G401 (cell line): ENCODE measurements at places on chromosomes 4 and X.

- no peak for DNase-seq
These were observed 208.8 kb downstream of the UGT8 start for GRCh38 chr4:114807357-114807756.

GRCh38 chr4:16113741-16114140 lies 29.9 kb upstream of the PROM1 start:
- DNase-seq, result no peak

- DNase-seq, result no peak
These were observed 99.2 kb downstream of the SHOX start for GRCh38 chrX:729583-730409.

- no peak for DNase-seq
These were observed 97.9 kb downstream of the NR3C2 start for GRCh38 chr4:148344352-148344751.

- no peak for DNase-seq
These were observed 96.8 kb downstream of the AKAP4 start for GRCh38 chrX:50103866-50104566.

GRCh38 chrX:460823-461640 lies 74.3 kb upstream of the PPP2R3B start:
- no peak for DNase-seq

DNA sequence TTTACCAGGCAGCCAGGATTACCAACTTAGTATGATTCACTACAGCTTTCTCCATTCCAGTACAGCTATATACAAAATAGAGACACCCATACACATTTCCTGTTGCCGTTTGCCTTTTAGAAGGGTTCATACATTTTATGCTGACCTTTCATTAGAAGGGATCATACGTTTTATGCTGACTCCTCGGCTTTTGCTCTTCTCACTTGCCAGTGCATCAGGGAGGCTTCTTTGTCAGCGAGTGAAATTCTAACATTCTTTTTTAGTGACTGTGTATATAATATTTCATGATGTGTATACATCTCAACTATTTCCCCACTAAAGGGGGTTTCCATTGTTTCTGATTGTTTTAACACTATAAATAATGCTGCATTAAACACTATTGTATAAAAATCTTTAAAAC lies 552.6 kb downstream of the TRIML1 start:
- no peak for DNase-seq

DNA sequence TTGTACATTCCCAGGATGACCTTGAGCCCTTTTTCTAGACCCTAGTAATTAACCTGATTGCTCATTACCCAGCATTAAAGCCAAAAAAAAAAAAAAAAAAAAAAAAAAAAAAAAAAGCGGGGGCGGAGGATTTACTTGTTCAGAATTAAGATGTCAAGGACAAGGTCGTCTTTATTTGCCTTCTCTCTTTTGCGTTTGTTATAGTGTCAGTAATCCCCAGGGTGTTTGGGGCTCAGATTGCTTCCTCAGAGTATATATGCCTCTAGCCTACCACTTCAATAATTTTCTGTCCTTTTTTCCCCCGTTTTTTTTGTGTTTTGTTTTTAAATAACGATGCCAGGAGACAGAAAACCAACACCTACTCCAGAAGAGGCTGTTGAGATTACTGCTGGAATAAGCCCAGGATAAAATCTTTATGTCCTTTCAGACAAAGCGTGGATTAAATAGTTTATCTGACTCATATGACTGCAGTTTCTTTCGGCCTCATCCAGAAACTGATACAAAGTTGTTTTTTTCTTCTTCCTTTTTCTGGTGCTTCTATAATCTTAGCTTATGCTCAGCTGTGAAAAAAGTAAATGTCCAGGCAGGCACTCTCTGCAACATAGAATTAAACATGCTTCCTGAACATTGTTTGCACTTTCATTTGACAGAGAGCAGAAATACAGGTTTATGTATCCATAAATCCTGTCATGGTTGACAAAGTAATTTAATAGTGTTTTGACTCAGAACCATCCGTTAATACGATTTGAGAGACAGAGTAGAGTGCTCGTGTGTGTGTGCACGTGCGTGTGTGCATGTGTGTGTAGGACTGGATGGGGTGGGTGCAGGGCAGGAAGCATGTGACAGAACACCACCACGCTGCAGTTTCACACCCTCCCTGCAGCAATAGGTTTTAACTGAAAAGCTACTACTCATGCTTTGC lies 138.6 kb downstream of the AFF1 start:
- no peak for DNase-seq

DNA sequence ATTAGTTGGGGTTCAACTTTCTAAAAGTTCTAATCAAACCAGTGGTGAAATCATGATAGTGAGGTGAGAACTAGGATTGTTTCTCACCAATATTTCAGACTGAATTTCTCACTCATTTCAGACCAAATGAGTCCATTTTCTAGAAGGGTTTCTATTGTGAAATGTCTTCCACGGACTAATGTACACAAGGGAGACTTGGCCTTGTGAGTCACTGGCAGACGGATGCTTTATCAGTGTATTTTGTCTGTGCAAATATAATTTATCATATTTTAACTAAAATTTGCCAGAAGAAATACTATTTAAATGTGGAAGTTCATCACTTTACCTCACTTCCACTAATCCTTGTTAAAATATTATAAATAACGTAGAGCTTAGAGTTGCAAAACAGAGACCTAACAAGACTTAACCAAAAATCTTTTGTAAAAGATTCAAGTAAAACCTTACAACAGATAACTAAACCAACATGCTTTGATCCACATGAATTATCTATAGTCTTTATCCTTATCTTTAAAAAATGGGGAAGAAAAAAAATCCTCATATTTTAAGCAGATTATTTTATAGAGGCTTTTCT lies 506.0 kb upstream of the FAM241A start:
- no peak for DNase-seq

DNA sequence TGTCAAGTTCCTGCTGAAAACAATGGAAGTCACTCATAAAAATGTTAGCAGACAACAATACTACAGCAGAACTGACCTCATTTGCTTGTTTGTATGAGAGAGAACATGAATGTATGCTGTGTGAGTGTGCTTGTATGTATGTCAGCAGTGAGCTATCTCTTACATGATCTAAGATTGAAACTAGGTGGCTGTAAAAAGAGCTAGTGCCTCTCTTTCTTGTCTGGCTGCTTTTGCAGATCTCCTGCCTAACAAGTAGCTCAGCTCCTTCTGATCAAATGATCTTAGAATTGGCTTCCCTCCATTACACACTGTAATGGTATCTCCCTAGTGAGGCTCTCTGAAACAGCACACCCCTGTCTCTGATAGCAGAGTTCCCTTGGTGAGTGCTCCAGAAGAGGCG lies 20.7 kb downstream of the PAK3 start:
- no peak for DNase-seq

- no peak for DNase-seq
These were observed 33.0 kb upstream of the RAPGEF2 start for GRCh38 chr4:159069922-159070321.

DNA sequence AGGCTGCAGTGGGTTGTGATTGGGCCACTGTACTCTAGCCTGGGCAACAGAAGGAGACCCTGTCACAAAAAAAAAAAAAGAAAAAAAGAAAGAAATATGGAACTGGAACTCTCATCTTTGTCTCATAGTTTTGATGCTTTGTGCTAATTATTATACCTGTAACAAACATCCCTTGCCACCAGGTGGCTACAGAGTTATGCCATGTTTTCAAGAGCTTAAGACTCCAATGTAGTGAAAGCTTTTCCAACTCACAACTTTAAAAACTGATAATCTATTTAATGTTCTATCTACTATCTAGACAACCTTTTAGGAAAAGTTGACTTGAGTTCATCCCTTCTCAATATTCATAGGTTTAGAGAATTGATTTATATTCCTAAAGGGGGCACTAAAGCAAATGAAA lies 42.4 kb downstream of the HTR2C start:
- DNase-seq, result no peak

- no peak for DNase-seq
These were observed 60.6 kb downstream of the POLR2B start for GRCh38 chr4:57039345-57039744.

GRCh38 chr4:112677519-112678091 lies 40.7 kb downstream of the LARP7 start:
- no peak for DNase-seq

- DNase-seq, result no peak
These were observed 41.0 kb upstream of the DMD start for GRCh38 chrX:33252306-33252825.

GRCh38 chr4:159698336-159698735 lies 595.5 kb downstream of the RAPGEF2 start:
- no peak for DNase-seq

- no peak for DNase-seq
These were observed 33.9 kb downstream of the GPRIN3 start for GRCh38 chr4:89273741-89274141.

GRCh38 chr4:132860976-132861375 lies 288.1 kb upstream of the PCDH10 start:
- DNase-seq, result no peak

DNA sequence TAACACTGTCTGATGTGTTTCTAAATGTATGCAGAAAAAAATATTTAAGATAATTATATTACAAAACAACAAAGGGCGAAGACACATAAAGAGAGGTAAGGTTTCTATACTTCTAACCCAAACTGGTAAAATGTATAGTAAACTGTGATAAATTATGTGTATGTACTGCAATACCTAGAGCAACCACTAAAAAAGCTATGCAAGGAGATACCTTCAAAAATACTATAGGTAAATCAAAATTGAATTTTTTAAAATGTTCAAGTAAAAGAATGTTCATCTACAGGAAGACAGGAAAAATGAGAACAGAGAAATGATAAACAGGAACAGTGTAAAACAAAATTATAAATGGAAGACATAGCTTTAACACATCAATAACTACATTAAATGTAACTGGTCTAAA lies 27.3 kb upstream of the RAI2 start:
- DNase-seq, result no peak

- no peak for DNase-seq
These were observed 347.4 kb downstream of the FAM47B start for GRCh38 chrX:35289952-35290351.

DNA sequence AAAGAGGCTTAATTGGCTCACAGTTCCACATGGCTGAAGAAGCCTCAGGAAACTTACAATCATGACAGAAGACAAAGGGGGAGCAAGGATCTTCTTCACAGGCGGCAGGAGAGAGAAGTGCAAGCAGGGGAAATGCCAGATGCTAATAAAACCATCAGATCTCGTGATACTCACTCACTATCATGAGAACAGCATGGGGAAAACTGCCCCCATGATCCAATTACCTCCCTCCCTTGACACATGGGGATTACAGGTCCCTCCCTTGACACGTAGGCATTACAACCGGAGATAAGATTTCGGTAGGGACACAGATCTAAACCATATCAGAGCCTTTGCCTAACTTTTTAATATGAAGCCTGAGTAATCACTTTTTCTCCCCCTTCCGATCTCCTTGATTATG lies 43.7 kb upstream of the MAPK10 start:
- DNase-seq, result no peak

- no peak for DNase-seq
These were observed 53.9 kb upstream of the RPS6KA3 start for GRCh38 chrX:20320461-20321159.

GRCh38 chr4:189615217-189615663 lies 325.4 kb upstream of the FRG1 start:
- DNase-seq, result no peak

GRCh38 chr4:47643845-47644244 lies 158.8 kb downstream of the ATP10D start:
- no peak for DNase-seq

GRCh38 chrX:112846187-112846586 lies 5.6 kb upstream of the AMOT start:
- DNase-seq, result no peak

- peak; percentile 23 for DNase-seq
These were observed 418 bp downstream of the TAB3 start for GRCh38 chrX:30888526-30889146.

DNA sequence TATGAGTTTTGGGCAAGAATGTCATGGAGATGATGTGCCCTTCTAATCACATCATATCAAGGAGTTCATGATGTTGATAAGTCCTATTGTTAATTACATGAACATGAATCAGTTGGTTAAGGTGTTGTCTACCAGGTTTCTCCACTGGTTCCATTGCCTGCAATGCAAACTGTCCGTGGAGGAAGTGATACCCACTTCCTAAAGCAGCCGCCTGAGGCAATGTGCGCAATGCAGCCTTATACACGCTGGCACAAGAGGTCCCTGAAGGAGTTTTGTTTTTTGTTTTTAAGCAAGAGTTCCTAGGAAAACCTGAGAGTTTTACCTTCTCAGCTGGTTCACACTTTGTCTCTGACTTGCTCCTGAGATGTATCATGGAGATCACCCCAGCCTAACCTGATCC lies 5.9 kb upstream of the GPKOW start:
- DNase-seq, result no peak

- no peak for DNase-seq
These were observed 2.8 kb downstream of the EREG start for GRCh38 chr4:74367656-74368290.

GRCh38 chrX:37332987-37333658 lies 16.0 kb upstream of the PRRG1 start:
- no peak for DNase-seq

DNA sequence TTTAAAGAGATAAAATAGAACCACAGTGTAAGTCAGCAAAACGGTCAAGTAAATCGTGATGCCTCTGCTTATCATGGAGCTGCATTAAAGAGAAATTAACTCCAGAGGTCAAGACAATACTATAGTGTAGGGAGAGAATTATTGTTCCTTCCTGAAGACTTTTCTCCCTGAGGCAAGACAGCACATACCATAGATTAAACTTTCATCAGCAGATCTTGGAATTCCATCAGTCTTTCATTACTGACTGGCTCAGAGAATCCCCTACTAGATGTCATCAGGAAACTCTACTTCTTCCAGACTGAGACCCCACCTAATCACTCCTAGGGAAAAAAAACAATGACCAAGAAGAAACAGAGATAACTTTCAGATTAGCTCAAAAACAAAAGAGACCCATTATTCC lies 131.3 kb downstream of the NSUN7 start:
- no peak for DNase-seq

- DNase-seq, result no peak
These were observed 178.4 kb downstream of the TECRL start for GRCh38 chr4:64230709-64231310.

- DNase-seq, result no peak
These were observed 60.8 kb downstream of the TMEM154 start for GRCh38 chr4:152618971-152619370.

DNA sequence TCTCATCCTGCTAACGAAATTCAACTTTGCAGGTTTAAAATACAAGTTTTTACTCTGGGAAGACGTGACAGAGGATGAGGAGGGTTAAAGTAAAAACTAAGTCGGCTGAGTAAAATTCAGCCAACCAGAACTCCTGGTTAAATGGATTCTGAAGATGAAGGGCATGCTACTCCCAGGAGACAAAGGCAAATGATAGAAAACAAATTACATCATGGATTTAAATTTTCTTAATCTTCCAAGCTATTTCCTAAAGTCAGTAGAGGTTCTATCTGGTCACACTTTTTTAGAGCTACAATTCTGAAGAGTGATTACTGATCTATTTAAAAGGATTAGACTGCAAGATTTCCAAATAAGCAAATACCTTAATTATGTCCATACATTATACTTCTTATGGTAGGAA lies 47.9 kb downstream of the ZNF827 start:
- no peak for DNase-seq

GRCh38 chr4:176186671-176187395 lies 8.6 kb downstream of the SPATA4 start:
- no peak for DNase-seq

GRCh38 chr4:141339966-141340365 lies 119.3 kb downstream of the ZNF330 start:
- DNase-seq, result no peak

- no peak for DNase-seq
These were observed 219.7 kb upstream of the TENM3 start for GRCh38 chr4:182023469-182023868.

- no peak for DNase-seq
These were observed 111.8 kb upstream of the DKK2 start for GRCh38 chr4:107147873-107148272.

- no peak for DNase-seq
These were observed 153.3 kb downstream of the LDB2 start for GRCh38 chr4:16745009-16745635.
